ENCODE measurements at places on chromosomes 3 and 15.

DNA sequence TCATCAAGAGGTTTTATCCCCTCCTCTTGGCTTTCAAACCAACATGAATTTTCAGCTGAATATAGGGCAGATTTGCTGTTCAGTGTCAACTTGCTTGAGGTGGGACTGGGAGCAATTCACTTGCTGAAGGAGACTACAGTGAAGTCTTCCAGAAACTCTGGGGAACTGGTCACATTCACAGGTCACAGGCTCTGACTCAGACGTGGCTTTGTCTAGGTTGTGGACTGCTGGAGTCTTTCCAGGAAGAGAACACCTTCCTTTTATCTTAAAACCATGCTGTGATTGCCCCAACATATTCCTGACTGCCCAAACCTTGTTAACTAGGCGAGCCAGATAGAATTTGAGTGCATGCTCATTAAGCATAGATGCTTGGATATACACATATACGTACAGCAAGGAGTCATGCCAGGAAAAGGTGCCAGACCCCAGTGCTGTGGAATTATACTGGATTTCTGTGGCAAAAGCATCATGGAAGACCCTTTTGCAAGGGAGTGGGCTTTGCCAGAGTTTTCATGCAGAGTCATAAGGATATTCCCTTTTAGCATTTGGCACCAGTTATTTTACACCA, 399.1 kb upstream of the TBL1XR1 start:
- no peak for ATAC-seq

GRCh38 chr3:30186741-30187219, 419.6 kb upstream of the TGFBR2 start:
- ATAC-seq = no peak

DNA sequence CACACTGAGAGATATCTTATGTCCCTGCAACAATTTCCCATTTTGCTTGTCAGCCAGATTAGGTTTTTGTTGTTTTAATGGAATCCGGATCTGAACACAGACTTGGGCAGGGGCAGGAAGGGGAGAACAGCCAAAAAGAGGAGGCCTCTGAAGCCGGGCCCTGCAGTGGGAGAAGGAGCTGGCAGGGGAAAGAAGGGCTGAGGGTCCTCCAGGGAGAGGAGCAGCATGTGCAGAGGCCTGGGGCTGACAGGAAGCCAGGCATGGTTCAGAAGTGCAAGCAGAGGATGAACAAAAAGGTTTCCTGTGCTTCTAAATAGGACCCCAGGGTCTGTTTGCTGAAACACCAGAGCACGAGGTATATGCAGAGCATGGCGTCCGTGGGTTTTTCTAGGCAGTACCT, 49.1 kb upstream of the POMGNT2 start:
- no peak for ATAC-seq

DNA sequence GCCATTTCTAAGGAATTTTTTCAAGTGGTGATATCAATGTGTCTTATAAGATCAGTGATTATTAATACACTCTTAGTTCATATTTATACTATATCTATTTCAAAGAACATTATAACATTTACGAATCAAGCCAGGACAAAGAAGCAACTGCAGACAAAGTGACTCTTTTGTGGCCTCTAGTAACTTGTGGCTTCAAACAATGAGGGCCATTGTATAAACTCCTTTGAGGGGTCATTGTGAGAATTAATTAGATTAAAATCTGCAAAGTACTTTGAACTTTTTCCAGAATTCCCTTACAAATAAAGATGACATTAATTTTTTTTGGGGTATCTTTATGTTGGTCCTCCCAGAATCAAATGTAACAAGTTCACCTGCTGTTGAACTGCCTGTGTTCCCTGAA, 12.3 kb upstream of the SLC30A4 start:
- ATAC-seq = no peak

DNA sequence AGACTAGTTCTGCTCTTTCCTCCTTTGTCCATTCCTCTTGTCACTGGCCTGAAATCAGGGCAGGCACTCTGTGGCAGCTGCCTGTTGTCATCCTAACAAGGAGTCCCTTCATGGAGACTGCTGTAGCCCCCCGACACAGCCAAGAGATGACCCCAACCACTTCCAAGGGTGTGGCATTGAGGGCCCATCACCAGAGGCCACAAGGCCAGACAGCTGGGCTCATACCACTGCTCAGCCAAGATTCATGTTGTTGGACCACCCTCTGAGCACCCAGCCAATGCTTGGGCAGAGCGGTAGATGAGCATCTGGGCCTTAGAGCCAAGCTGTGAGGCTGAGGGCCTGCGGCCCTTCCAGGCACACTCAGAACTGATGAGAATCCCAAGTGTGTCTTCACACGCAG, 85.4 kb downstream of the EPHB1 start:
- no peak for ATAC-seq

DNA sequence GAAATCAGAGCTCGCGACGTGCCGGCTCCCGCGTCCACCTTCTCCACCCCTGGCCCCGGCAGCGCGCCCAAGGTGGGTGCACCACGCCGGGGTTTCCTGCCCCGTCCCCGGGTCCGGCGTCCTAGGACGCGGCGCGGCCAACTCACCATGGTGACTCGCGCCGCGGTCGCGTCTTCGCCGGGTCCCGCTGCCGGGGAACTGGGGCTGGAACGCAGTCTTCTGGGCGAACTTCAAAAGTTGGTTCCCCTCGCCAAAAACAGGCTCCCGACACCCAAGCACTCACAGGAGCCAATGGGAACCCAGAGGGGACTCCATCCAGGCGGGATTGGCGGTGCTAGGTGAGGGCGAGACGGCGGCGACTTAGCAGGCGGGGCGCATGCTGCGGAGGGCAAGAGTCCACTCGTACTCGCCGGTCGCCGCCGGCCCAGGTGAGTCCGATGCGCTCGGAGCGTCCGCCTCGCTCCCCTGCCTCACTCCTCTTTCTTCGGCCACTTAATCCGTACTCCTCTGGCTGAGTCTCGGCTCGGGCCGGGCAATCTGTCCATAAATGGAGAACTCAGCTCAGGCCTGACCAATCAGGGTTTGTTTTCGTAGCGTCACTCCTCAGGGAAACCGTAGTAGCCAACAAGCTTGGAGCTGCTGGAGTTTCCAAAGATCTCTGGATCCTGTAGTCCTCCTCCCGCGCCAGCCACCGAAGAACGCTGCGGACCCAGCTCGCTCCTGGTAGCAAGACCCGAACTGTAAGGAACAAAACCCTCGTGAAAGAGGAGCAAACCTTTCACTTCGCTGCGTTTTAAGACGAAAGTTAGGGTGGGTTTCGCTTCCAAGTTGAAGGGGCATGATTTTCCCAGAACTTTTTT, at the start of gene MYO1E:
Gene MYO1E (minus strand): TSS at position 520 of the 860 bp plus-strand sequence. CDS start 371 bp downstream, at position 149.
- peak; percentile 59 for ATAC-seq

DNA sequence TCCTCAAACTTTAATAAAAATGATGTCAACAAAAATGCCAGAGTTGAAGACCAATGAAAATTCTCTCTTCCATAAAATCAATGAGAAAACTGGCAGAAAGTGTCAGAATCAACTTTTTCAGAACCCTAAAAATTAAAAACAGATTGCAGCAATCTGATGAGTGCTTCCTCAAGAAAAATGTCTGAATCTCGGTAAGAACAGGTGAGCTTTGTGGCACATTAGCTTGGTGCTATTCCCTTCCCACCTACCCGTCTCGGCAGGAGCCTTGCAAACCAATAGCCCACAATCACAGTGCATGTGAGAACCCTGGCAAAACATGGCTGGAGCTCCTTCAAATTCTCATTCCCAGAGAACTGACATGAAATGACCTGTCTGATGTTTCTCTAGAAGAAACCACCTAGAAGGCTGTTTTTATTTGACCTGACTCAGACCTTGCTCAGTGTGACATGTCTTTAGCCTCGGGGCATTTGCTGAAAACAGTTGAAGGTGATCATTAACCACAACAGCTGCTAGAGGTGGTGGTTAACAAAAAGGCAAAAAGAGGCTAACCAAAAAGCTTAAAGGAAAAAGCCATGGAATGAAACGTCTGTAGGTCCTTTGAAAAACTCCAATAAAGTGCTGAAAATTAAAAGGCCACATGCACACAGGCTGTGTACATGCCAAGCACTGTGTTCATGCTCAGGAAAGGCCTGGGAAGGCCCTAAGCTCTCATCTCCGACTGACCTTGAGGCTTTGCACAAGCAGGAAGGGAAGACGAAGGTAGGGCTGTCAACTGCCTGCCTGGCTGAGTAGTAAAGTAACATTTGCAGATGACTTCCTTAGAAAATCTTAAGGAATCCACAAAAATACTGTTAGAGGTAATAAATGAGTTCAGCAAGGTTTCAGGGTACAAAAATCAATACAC, 253.0 kb upstream of the NSMCE3 start:
- no peak for ATAC-seq

- ATAC-seq = no peak
Observed at GRCh38 chr3:48569808-48570450, 6.3 kb upstream of the UCN2 start.

DNA sequence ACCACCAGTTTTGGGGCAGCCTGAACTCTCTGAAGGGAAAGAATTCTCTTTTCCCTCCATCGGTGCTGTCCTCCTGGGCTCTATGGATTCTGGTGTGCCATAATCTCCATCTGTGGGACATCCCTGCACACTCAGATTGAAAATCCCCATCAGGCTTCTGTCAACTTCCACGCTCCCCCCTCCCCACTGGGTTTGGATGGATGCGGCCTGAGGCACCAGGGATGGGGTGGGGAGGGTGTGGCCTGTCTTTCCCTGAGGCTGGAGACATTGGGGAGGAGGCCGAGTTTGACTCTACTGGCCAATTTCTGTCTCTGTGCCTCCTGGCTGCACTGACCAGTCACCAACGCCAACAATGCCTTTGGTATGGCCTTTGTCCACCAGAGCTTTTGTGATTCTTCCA, 16.3 kb upstream of the FBLN2 start:
- no peak for ATAC-seq

DNA sequence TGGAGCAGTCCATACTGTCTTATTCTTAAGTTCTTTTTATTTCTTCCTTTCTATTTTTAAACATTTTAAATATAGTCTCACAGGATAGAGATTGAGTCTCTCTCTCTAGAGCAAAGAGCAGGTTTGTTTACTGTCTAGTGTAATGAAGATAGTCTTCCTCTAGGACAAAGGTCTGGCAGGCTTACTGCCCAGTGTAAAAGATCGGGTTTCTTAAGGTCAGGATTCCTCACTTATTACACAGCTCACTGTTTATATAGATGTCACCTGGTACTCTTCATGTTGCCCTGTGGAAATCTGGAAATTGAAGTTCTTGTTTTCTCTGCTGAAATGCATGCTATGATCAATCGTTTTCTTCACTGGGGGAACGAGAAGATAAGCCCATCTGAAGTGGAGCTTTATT, 76.0 kb downstream of the ZBBX start:
- no peak for ATAC-seq

DNA sequence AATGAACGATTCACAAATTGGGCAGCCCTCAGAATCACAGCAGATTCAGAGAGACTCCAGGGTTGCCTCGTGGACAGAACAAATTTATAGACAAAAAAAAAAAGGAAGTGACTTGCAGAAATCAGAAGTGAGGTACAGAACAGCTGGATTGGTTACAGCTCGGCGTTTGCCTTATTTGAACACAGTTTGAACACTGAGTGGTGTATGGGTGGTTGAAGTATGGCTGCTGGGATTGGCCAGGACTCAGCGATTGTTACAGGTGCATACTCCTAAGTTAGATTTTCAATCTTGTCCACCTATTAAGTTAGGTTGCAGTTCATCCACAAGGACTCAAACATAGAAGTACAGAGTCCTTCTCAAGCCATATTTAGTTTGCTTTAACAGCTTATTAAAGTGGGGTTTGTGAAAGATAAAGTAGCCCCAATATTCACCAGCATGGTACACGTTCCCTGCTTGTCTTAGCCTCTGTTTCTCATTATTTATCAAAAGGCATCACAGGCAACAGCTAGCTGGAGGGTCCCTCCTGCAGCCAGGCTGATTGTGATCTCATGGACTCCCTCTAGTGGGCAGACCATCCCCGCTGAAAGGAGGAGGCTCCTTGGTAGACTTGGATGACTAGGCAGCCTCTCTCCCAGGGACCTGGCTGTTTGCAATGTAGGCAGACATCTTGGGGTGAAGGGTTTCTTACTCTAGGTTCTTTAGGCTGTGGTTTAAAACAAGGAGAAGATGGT, 17.6 kb upstream of the ALDH1L1 start:
- peak; percentile 56 for ATAC-seq

- ATAC-seq = no peak
Observed at GRCh38 chr3:128648940-128649663, 1.5 kb downstream of the RPN1 start.

DNA sequence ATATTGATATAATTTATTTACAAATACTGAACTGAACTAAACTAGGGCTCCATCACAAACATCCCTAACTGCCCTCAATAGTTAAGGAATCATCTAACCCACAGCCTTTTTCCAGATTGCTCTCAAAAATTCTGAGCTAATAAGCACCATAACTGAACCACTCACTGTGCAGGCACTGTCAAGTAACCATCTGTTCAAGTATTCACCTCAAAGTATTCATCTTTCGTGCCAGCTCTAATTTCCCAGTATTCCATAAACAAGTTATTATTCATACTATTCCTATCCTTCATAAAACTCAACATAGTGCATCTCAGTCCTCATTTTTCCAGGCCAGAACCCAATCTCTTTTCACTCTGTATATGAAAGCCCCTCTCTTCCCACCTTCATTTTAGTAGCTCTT, 41.1 kb downstream of the THBS1 start:
- no peak for ATAC-seq

DNA sequence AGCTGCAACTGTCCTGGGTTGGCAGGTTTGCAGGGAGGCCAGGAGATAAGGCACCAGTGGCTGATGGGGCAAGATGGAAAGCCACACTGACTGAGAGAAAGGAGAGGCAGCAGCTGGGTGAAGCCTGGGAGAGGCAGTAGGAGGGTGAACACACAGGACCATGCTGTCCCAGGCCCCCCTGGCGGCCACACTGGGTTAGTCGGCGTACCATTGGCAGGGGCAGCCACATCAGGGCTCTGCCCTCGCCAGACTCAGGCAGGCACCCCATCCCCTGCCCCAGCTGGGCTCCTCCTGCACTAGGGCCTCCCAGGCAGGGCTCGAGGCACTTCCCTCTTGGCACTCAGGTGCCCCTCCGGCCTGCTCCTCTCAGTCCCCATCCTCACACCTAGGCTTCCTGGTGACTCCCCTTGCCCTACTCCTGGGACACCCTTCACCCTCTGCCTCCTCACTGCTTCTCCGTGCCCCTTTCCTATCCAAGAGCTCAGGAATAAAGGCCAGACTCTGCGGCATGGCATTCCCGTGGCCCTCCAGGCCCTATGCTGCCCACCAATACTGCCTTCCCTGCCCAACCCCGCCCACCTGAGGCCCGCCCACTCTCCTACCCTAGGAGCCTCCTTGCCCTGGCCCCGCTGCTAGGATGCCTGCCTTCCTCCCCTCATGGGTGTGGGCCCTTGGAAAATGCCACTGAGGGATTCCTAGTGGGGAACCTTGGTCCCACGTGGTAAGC, 28.7 kb upstream of the DUSP7 start:
- no peak for ATAC-seq

Data from activated CD4-positive, CD25-positive, alpha-beta regulatory T cell treated with anti-CD3 and anti-CD28 coated beads, Interleukin-2, amount 50 U/mL, for 24 hours (primary cell).